ENCODE measurements at places on chromosomes 5 and 9. TPM values are rescaled to one million over a fixed set of nuclear protein-coding genes. Genes with fewer than 3 reads are reported as not detected.

The LIFR gene
- 7.5 TPM for total RNA-seq

The HAVCR2 gene
- total RNA-seq: 0.38 TPM

The NUP155 gene
- 18.6 TPM for total RNA-seq

The TNC gene
- 1.4 TPM for total RNA-seq

The HSDL2 gene
- total RNA-seq: 26.4 TPM

The IL4 gene
- not detected for total RNA-seq

The MGAT1 gene
- total RNA-seq: 84.3 TPM

The NXNL2 gene
- 0.67 TPM for total RNA-seq

The SNCAIP gene
- total RNA-seq: not detected

The FAM169A gene
- 8.8 TPM for total RNA-seq

The ZER1 gene
- total RNA-seq: 14.9 TPM

The C9orf50 gene
- total RNA-seq: not detected

The ALDOB gene
- total RNA-seq: not detected

The FBXL7 gene
- total RNA-seq: 1.6 TPM
